Calu3 (cell line): ENCODE measurements at places on chromosomes 16 and 17. TPM values are rescaled to one million over a fixed set of nuclear protein-coding genes. Genes with fewer than 3 reads are reported as not detected.

The PFAS gene
- total RNA-seq, result 62.3 and 66.8 TPM in 2 replicates

The VPS25 gene
- 93.9 and 101 TPM in 2 replicates for total RNA-seq

The BAIAP3 gene
- total RNA-seq, result 2.4 and 7.0 TPM in 2 replicates

The GPR142 gene
- not detected in 2 replicates for total RNA-seq

The PLA2G10 gene
- total RNA-seq, result 3.3 and 6.3 TPM in 2 replicates

The PRCD gene
- total RNA-seq, result not detected in 2 replicates

The SNX20 gene
- not detected in 2 replicates for total RNA-seq

The GRB7 gene
- total RNA-seq, result 2,531 and 2,746 TPM in 2 replicates

- peaks cover 81% of the 10 kb centered on the region for H3K27me3 ChIP-seq
- no peak for DNase-seq
- no peak overlapping the region for H3K27ac ChIP-seq
- H3K4me3 ChIP-seq, result no peak overlapping the region
- peaks cover 4% of the 10 kb centered on the region for H3K36me3 ChIP-seq
Measured at GRCh38 chr16:88896238-88897070, 30.0 kb upstream of the PABPN1L start.

- no peaks in the 10 kb centered on the region for H3K4me1 ChIP-seq
- DNase-seq, result no peak
- no peaks in the 10 kb centered on the region for H3K36me3 ChIP-seq
- no peaks in the 10 kb centered on the region for H3K27me3 ChIP-seq
Measured at GRCh38 chr17:70987867-70988340, 818.6 kb downstream of the KCNJ2 start.

- H3K36me3 ChIP-seq, result no peaks in the 10 kb centered on the region
- no peaks in the 10 kb centered on the region for H3K27me3 ChIP-seq
- no peak overlapping the region for H3K4me3 ChIP-seq
Measured at GRCh38 chr16:53753431-53753830, 49.5 kb downstream of the FTO start.

GRCh38 chr16:87457061-87457611, 35.7 kb downstream of the ZCCHC14 start:
- H3K4me1 ChIP-seq, result peaks cover 35% of the 10 kb centered on the region
- no peaks in the 10 kb centered on the region for H3K27me3 ChIP-seq

- peaks cover 20% of the 10 kb centered on the region for H3K36me3 ChIP-seq
- H3K4me1 ChIP-seq, result no peaks in the 10 kb centered on the region
- DNase-seq, result no peak
- no peak overlapping the region for H3K27ac ChIP-seq
- H3K27me3 ChIP-seq, result no peaks in the 10 kb centered on the region
- no peak overlapping the region for H3K4me3 ChIP-seq
Measured at GRCh38 chr16:28897826-28898225, 19.5 kb downstream of the ATP2A1 start.

GRCh38 chr17:33234930-33235685, 58.0 kb downstream of the ASIC2 start:
- H3K36me3 ChIP-seq, result no peaks in the 10 kb centered on the region
- H3K4me3 ChIP-seq, result no peak overlapping the region
- DNase-seq, result no peak
- no peaks in the 10 kb centered on the region for H3K4me1 ChIP-seq
- H3K27ac ChIP-seq, result no peak overlapping the region

GRCh38 chr16:23755484-23755809, 621 bp downstream of the CHP2 start:
- no peak for DNase-seq
- H3K36me3 ChIP-seq, result no peaks in the 10 kb centered on the region
- peaks cover 52% of the 10 kb centered on the region for H3K27me3 ChIP-seq
- no peak overlapping the region for H3K27ac ChIP-seq
- no peaks in the 10 kb centered on the region for H3K4me1 ChIP-seq

- DNase-seq, result peak; percentile 20
- peaks cover 33% of the 10 kb centered on the region for H3K27me3 ChIP-seq
- no peaks in the 10 kb centered on the region for H3K36me3 ChIP-seq
- H3K4me3 ChIP-seq, result no peak overlapping the region
Measured at GRCh38 chr16:48014349-48015135, 141.3 kb downstream of the ABCC12 start.

GRCh38 chr17:17749921-17750320, 68.7 kb downstream of the RAI1 start:
- no peak overlapping the region for H3K4me3 ChIP-seq
- DNase-seq, result peak; percentile 29
- peaks cover 16% of the 10 kb centered on the region for H3K36me3 ChIP-seq
- H3K4me1 ChIP-seq, result peaks cover 31% of the 10 kb centered on the region

DNA sequence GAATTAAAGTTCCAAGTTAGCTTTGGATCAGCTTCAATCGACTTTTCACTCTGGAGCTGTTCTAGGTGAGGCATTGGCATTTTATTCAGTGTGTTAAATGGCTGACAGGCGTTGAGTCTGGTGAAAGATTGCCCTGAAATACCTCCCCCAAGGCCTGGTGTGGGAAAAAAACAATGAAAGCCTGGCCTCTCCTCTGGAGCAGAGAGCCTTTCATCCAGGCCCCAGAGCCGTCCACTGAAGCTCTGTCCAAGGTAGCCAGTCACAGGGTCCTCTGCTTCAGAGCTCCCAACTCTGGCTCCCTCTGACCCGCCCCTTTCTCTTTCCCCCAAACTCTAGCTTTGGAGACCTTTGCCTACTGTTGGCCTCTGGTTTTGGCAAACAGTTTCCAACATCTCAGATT, 123.6 kb upstream of the CRHR1 start:
- no peaks in the 10 kb centered on the region for H3K4me1 ChIP-seq
- H3K27me3 ChIP-seq, result peaks cover 65% of the 10 kb centered on the region
- no peak for DNase-seq
- no peak overlapping the region for H3K4me3 ChIP-seq
- no peak overlapping the region for H3K27ac ChIP-seq

DNA sequence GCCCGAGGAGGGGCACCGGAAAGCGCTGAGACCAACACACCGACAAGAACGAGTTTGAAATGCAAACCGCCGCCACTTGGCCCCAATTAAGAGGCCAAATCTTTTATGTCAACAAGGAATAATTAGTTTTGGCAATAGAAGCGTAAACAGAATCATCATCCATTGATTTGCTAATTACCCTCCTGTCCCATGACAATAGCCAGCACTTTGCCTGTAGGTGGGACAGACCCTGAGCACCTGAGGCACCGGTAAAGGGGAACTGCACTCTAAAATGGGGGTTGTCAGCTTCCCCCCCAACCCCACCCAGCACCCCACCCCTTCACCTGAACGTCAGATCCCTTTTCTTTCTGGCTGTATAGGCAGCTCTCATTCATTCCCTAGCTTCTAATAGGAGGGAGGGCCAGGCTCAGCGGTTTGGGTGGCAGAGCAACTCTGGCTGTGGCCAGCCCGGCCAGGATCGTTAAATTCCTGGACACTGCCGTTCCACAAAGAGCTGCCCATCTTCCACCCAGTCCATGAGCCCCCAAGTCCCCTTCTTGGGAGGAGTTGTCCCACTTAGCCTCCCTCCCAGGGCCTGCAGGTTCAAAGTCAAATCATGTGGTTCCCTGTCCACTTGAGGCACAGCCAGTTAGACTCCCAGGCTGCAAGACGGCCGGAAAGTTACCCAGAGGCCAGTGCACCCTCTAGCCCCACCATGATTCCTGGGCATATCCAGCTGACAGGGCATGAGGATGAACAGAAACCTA, 45.8 kb downstream of the WNT3 start:
- no peak for DNase-seq
- peaks cover 30% of the 10 kb centered on the region for H3K36me3 ChIP-seq
- peak overlapping the region; percentile 69 for H3K4me3 ChIP-seq
- peaks cover 5% of the 10 kb centered on the region for H3K4me1 ChIP-seq

DNA sequence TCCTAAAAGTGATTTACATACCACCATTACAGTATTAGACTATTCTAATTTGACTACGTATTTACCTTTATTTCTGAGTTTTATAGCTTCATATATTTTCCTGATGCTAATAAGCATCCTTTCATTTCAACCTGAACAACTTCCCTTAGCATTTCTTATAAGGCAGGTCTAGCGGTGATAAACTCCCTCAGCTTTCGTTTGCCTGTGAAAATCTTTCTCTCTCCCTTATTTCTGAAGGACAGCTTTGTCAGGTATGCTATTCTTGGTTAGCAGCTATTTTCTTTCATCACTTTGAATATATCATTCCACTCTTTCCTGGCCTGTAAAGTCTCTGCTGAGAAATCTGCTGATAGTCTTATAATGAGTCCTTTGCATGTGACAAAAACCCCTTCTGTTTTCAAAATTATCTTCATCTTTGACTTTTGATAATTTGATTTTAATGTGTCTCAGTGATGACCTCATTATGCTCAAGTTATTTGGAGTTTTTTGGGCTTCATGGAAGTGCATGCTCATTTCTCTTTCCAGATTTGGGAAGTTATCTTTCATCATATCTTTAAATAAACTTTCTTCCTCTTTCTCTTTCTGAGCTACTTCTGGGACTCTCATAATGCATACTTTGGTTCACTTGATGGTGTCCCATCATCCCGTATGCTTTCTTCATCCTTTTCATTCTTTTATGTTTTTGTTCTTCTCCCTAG, 285.4 kb upstream of the PMFBP1 start:
- peaks cover 8% of the 10 kb centered on the region for H3K4me1 ChIP-seq
- no peak overlapping the region for H3K4me3 ChIP-seq
- no peak for DNase-seq

- H3K4me3 ChIP-seq, result no peak overlapping the region
- no peaks in the 10 kb centered on the region for H3K36me3 ChIP-seq
- peaks cover 88% of the 10 kb centered on the region for H3K27me3 ChIP-seq
- no peaks in the 10 kb centered on the region for H3K4me1 ChIP-seq
- no peak for DNase-seq
Measured at GRCh38 chr16:88965411-88965810, 11.6 kb downstream of the CBFA2T3 start.

DNA sequence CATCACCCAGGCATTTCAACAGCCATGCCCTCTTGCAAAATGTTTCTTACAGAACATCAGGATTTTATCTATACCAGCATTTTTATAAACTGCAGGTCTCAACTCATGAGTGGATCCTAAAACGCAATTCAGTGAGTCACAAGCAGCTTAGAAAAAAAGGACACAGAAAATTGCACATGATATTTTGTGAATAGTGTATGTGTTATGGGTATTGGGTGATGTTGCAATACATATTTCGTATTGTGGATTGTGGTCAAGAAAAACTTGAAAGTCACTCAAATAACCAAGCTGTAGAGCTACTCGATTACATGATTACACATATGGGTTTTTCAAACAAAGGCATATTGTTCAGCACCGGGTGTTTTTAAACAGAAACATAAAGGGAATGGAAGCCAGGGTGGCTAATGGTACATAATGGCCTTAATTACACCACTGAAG, 1.4 kb downstream of the WIPI1 start:
- H3K4me3 ChIP-seq, result peak overlapping the region; percentile 88
- H3K27ac ChIP-seq, result peak overlapping the region; percentile 78
- DNase-seq, result no peak

DNA sequence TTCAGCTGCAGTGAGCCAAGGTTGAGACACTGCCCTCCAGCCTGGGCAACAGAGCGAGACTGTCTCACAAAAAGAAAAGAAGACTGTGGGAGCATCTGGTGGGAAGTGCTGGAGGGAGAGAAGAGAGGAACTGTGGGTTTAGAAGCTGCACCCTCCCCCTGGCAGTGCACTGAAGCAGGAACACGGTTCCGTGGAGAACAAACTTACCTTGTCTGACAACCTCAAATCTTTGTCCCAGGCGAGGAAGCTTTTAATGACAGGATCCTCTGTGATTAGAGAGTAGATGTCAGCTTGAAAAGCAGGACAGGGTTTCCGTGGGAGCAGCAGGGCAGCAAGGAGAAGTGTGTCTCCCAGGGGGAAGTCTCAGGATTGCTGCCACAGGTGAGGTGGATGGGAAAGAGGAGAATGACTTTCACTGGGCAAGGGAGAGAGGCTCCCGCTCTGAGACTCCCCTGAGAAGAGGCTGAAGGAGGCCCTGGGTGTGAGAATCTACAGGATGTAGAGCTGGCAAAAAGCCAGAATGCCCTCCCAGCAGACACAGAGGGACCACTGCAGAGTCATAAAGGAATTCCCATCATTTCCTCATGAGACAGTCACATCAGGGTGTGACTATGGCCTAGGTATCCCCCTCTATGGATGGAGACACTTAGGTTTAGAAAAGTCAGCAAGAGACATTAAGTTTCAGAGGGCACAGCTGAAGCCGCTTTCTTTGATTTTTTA, 22.9 kb downstream of the PRR11 start:
- no peak overlapping the region for H3K4me3 ChIP-seq
- peaks cover 8% of the 10 kb centered on the region for H3K4me1 ChIP-seq
- no peak overlapping the region for H3K27ac ChIP-seq
- peaks cover 28% of the 10 kb centered on the region for H3K36me3 ChIP-seq

DNA sequence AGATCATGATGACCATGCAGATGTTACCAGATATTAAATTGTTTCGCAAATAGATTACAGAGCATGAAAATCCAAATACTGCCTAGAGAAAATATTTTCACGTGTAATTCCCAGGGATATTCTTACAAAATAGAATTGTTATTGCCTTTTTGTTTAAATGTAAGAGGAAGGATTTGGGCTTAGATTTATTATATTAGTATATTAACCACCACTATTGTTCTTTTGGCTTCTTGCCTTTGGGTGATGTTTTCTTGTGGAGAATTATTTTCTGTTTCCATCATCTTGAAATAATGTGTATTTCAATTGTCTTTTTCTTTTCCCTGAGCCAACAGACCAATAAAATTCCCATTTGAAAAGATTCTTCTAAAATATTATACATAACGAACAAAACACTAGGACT, 109.7 kb upstream of the NUDT7 start:
- H3K4me3 ChIP-seq, result no peak overlapping the region
- peaks cover 42% of the 10 kb centered on the region for H3K27me3 ChIP-seq
- no peaks in the 10 kb centered on the region for H3K4me1 ChIP-seq
- H3K36me3 ChIP-seq, result no peaks in the 10 kb centered on the region

DNA sequence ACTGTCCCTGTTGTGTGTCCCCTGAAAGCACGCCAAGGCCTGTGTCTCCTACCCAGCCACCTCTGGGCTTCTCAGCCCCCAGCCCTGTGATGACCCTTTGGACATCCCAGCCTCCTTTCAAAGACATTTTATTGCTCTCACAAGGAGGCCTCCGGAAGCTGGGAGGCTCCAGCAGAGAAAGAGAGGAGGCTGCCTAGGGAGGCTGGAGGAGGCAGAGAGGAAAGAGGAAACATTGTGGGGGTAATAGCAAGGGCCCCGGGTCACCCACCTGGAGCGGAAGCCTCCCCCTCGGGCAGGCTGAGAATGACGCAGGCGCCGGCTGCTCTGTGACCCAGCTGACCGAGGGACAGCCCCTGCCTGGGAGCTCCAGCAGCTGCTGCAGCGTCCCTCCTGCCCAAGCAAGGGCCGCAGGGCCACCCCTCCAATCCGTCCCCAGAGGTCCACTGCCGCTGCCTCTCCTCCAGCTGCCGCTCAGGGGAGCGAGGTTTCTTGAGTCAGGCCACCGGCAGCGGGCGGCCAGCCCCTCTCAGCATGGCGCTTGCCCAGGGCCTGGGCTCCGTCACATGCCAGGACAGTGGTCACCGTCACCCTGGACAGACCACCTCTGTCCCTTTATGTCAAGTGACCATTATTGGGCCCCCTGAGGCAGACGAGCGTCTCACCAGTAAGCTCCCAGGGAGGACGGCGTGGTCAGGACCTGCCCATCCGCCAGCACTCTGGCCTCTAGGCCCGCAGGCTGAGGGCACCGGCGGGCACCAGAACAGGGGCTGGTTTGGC, 29.3 kb downstream of the ACTG1 start:
- no peak overlapping the region for H3K27ac ChIP-seq
- H3K27me3 ChIP-seq, result peaks cover 29% of the 10 kb centered on the region
- H3K4me1 ChIP-seq, result no peaks in the 10 kb centered on the region
- no peak overlapping the region for H3K4me3 ChIP-seq
- no peak for DNase-seq

- DNase-seq, result peak; percentile 47
- peaks cover 100% of the 10 kb centered on the region for H3K27me3 ChIP-seq
- H3K4me3 ChIP-seq, result no peak overlapping the region
- H3K27ac ChIP-seq, result no peak overlapping the region
Measured at GRCh38 chr17:50603340-50603739, 31.3 kb upstream of the ABCC3 start.
